Stromal cell of bone marrow (primary cell): ENCODE measurements at places on chromosomes 12 and 14.

DNA sequence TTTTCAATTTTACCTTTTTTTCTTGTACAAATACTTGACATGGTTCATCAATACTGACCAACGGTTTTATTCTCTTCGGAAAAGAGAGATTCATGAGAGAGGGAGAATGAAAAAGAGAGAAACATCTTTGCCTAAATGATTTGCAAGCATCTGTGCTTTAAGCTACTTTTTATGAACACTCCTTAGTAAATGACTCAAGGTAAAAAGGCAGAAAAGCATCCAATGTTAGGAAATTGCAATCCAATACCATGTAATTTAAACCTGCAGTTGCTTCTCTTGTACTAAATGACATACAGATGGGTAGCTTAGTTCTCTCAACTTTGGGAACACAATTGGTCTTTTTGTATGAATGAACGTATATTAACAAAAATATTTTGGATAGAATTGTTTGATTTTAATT, 46.1 kb downstream of the MSRB3 start:
- no peak for DNase-seq

- peak; percentile 31 for DNase-seq
Observed at GRCh38 chr12:125065021-125065918, at the start of gene AACS. Gene AACS, plus strand, starts transcription at chr12:125065435. Its CDS starts 150 bp downstream, at chr12:125065585.

- DNase-seq: peak; percentile 31
Observed at GRCh38 chr12:26845984-26846383, 13.0 kb upstream of the ITPR2 start.

DNA sequence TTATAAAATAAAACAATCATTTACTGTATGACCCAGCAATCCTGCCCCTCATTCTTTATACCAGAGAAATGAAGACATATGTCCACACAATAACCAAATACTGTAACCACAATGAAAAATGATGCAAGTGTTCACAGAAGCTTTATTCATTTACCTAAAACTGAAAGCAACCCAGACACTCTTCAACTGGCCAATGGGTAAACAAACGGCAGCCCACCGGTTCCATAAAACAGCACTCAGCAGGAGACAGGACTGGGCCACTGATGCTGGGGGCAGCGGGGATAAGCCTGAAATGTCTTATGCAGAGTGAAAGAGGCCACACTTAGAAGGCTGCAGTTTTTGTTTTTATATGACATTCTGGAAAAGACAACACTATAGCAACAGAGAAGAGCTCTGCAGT, 15.1 kb downstream of the DDX51 start:
- DNase-seq: no peak

- no peak for DNase-seq
Observed at GRCh38 chr12:42104087-42104486, 40.6 kb downstream of the GXYLT1 start.

- no peak for DNase-seq
Observed at GRCh38 chr12:38484821-38485449, 168.4 kb downstream of the ALG10B start.

DNA sequence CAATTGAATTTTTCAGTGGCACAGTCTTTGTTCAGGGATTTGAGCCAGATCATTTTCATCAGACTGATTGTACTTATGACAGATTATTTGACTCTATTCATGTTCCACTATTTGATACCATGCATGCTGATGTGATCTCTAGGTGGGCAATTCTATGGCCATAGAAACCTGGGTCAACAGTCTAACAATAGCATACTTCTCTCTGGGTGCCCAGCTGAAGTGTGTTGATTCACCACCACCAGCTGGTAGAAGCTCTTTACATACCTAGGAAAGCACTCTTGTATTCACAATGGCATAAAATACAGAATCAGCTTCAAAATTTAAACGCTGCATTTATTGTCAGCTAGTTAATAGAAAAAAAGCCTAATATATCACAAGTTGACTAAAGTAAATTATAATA, 90.2 kb upstream of the TMTC2 start:
- no peak for DNase-seq

DNA sequence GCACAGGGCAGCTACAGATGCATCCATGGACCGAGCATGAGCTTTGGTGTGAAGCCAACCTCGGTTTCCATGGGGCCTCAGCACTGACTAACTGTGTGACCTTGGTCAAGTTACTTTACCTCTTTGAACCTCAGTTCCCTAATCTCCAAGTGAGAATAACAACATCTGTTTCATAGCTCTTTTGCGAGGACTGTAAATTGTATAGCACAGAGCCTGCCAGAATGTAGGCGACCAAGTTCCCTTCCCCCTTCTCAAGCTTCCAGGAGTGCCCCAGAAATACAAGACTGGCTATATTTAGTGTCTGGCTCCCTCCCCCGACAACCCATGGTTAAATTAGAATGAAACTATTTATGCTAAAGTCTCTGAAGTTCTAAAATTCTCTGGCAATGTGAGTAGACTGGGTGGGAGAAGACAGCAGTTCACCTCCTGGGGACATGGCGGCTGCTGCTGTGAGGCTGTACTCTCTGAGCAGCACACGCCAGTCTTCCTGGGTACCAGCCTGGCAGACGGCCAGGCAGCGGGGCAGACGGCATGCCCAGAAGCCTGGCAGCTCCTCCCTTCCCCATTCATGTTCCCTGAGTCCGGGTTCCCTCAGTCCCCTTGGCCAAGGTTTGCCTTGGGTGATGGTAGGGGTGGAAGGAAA, 22.0 kb upstream of the TMED10 start:
- no peak for DNase-seq

DNA sequence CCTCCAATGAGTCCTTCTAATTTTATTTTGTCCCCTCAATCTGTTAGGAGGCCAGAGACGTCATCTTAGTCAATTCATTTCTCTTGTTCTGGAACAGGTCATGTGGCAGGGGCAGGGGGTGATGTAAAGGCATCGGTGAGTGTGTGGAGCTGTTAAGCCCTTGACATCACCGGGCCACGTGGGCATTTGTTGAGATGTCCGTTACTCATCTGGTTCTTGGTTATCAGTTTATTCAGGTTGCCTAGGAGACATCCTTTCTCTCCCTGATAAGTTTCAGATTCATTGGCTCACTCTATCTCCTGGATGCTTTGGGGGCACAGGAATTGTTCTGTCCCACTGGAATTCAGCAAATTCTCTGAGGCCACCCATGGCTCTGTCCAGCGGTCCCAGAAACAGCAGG, 33.6 kb upstream of the SEL1L start:
- no peak for DNase-seq

DNA sequence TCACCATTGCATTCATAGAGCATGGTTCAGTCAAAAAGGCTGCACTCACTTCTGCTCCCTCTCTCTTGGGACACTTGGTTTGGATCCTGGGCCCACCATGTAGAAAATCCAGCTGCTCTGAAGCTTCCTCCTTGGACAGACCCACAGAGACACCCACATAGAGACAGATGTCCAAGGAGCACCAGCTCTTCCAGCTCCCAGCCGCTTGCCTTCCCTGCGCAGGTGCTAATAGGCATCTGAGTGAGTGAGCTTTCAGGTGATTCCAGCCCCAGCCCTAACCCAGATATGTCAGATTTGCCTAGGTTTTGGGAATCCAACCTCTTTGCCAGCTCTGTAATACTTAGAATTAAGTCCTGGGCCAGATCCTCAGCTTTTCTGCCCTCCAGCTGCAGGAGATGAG, 38.6 kb downstream of the DLK1 start:
- DNase-seq: no peak

DNA sequence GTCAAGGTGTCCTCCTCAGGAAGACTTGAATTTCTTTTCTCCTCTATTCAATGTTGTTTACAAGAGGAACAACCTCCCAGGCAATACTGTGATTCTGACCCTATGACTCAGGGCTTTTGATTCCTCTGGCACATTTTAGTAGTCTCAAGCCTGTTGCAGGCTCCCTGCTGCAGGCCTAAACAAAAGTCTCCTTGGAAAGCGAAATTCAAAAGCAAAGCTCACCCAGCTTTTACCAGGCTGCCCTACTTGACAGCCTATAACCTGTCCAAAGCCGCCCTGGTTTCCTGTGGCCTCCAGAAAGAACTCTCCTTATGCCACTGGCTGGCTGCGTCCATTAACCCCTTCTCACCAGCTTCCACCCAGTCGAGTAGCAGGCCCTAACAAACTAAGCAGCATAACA, 11.6 kb downstream of the FGD6 start:
- peak; percentile 78 for DNase-seq

GRCh38 chr12:54210400-54210790, 21.6 kb upstream of the SMUG1 start:
- no peak for DNase-seq

- peak; percentile 31 for DNase-seq
Observed at GRCh38 chr14:103880348-103881267, 33.2 kb upstream of the PPP1R13B start.

GRCh38 chr14:70655110-70655826, 13.6 kb downstream of the TTC9 start:
- DNase-seq: no peak

GRCh38 chr14:53711205-53711604, 245.4 kb downstream of the BMP4 start:
- DNase-seq: no peak

- DNase-seq: no peak
Observed at GRCh38 chr12:124332058-124332672, 37.3 kb downstream of the RFLNA start.

DNA sequence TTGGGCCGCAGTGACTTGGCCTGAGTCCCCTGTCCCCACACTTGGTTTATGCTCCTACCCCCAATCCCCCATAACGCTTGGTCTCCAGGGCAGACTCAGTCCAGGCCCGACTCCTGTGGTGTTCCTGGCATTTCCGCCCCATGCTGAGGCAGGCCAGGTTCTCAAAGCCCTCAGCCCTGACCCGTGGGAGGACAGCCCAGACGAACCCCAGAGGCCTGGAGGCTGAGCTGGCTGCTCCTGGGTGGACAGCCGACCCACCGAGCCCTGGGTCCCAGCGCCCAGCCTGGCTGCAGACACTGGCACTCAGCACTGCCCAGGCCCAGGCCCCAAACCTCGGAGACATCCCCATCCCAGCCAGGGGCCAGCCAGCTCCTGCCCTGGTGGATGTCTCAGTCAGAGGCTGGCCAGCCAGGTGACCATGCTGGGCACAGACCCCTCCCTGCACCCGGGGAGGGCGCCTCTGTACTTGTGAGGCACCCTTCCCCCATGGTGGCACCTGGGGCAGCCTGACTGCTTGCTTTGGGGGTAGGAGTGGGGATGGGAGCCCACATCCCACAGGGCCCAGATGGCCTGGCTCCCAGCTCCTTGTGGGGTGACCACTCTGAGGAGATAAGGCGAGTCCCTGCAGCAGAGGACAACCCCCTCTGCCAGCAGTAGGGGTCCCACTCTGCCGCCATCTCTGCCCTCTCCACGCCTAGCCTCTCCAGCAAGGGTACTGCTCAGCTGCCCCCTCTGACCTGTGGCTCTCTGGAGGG, 1.4 kb downstream of the PLD4 start:
- no peak for DNase-seq

DNA sequence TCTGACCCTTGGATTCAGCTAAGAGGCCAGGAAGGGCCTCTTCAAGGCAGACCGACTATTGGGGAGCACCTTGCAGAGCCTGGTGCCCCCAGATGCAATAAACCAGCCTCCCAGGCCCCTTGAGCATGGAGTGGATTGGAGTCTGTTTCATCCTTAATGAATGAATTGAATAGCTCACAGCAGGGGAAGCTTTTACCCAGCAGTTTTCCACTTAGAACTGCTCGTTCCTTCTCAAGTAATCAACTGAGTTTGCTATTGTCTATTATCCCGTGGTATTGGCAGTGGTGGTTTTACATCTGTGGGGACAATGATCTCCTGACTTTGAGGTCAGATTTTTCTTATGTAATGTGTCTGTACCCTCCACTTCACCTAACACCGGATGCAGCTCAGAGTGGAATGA, 197.6 kb downstream of the AACS start:
- no peak for DNase-seq

DNA sequence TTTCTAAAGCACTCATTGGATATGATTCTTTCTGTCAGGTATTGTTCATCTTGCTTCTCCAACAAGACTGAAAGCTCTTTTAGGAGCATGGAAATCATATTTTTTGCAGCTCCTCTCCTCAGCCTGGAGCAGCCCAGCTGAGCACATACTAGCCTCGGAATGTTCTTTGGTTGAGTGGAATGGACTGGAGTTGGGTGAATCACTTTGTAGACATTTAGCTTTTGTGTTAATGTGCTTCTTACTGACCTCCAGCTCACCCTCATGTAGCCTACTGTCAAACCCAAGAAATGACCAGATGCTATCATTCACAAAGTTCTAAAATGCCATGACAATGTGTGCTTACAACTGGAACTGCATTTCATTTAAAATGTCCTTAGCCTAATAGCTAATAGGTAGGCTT, 161.1 kb downstream of the NUAK1 start:
- DNase-seq: peak; percentile 31

- DNase-seq: peak; percentile 8
Observed at GRCh38 chr12:9349888-9350885, 142.0 kb upstream of the PZP start.

DNA sequence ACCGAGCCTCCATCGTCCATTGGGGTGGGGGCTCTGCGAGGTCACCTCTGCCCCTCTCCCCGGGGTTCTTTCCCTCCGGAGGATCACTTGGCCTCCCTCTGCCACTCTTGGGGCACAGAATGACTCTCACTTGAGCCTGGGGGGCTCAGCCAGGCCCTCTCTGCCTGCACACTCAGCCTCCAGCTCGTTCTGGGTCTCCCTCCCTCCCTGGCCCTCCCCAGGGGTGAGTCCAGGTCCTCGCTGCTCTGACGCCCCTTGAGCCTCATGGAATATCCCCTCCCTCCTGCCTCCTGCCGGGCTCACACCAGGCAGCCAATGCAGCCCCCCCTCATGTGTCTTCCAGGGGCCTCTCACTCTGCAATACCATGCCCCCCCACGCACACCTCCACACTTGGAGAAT, 17.7 kb upstream of the SFSWAP start:
- DNase-seq: no peak

GRCh38 chr12:1760566-1761382, 59.6 kb upstream of the LRTM2 start:
- no peak for DNase-seq

GRCh38 chr14:63956326-63956725, 103.5 kb downstream of the SYNE2 start:
- no peak for DNase-seq

DNA sequence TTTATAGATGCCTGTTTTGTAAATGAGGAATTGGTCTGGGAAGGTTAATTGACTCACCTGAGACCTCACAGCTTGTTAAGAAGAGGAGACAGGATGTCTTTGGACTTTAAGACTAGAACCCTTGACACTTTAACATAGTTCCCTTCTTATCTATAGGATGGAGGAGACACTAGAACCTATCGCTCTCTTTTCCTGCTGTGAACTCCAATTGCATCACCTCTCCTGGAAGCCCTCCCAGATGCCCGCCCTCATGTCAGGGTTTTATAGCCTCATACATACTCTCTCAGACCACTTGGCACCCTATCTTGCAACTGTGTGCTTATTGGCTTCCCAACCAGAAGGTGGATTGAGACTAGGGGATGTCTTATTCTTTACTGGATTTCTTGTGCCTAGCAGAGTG, 2.5 kb upstream of the CTDSP2 start:
- DNase-seq: no peak

GRCh38 chr14:68685419-68686204, 107.3 kb downstream of the ZFP36L1 start:
- no peak for DNase-seq

- DNase-seq: no peak
Observed at GRCh38 chr14:29857551-29857950, 70.1 kb downstream of the PRKD1 start.
